Germinal center (tissue), 1 donor: ENCODE measurements at places on chromosomes 12 and 14.

DNA sequence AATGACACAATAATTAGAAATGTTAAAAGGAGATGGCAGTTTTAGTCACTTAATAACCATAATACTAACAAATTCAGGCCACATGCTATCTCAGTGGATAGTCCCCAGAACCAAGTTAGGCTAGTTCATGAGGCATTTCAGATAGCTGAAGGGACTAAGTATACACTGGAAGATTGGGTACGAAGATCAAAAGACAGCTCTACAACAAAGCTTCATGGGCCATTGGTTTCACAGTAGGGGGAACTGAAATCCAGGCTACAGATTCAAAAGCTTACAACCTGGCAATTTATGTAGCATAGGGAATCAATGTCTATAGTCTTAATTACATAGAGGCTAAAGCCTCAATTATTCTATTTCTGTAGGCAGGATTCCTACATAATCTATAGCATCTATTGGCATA is 343.0 kb downstream of the RGS6 start:
- DNase-seq: no peak

DNA sequence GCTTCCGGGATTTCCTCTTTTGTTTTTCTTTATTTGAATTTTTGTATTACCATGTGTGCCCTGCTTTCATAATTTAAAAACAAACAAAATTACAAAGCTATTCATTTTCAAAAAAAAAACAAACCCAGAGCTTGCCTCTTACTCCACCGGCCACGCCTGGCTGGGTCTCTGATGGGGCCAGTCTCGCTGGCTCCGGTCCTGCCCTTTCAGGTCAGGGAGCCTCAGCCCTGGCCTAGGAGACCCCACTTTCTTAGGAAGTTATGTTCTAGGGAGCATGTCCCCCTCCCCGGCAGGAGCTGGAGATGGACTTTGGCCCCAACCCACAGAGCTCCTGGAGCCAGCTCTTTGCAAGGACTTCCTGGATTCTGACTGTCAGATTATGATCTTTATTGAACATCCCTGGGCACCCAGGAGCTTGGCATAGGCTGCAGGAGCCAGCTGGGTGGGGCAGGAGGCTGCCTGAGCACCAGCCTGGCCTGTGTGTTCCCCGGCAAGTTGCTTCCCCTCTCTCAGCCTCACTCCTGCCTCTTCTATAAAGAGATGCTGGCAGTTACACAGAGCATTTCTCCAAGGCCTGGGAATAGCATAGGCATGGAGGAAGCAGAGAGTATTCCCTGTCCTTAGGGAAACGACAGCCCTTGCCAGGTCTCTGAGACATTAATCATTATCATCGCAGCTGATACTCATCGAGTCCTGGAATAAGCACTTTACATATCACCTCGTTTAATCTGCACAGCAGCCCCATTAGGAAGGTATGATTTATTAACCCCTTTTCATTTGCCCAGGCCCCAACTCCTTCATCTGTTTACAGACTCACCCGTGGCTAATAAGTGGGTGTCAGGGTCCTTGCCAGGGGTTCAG is 3.5 kb downstream of the DEGS2 start:
- DNase-seq: no peak

DNA sequence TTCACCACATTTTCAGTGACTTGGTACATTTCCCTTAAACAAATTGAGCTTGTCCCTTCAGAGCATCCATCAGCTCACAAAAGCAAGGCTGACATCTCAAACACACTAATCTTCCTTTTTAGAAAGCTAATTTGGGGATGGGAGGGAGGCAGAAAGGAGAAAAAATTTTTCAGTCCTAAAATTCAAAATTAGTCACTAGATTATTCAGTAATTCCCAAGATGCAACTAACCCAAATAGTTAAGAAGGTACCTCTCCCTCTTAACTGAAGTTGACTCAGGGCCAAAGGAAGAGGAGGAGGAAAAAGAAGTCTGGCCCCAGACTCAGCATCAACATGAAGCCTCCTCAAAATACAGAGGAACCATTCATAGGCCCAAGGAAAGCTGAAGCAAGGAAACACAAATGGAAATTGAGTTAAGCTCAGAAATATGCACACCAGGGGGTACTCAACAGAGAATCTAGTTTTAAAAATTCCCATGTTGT is 21.7 kb downstream of the CBX5 start:
- DNase-seq: no peak

GRCh38 chr12:108833355-108833733 is 24.0 kb downstream of the SSH1 start:
- no peak for DNase-seq

- no peak for DNase-seq
Measured at GRCh38 chr14:92495027-92495426, 18.6 kb upstream of the RIN3 start.

DNA sequence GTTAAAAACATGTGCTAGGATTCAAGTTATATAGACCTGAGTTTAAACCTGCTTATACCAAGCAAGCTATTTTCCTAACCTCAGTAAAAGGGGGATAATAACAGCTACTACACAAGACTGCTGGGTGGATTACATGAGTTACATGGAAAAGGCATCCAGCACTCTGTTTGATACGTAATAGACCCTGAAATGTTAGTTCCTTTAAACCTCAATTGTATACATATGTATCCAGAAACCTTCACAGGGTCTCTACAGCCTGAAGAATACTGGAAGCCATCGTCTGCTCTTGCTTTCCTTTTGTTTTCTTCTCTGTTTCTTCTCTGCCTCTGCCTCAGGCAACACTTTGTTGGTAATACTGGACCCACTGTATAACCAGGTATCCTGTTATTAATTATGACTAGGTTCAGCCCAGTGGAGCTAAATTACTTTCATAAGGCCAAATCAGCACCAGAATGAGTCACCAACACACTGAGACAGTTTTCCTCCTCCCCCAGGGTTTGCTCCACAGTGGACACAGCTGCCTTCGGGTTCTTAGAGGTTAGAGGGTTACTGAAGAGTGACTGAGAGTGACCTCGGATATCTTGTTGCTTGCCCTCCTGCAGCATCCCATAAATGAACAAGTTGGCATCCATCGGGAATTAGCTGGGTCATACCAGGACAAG is 127.1 kb downstream of the CAPZA3 start:
- DNase-seq: no peak

- no peak for DNase-seq
Measured at GRCh38 chr14:32329146-32329545, at the start of gene AKAP6. TSS of gene AKAP6 (plus strand) at chr14:32329298. CDS start at chr14:32433494, 104,196 bp downstream.

- no peak for DNase-seq
Measured at GRCh38 chr12:79217306-79217705, 352.7 kb downstream of the SYT1 start.

DNA sequence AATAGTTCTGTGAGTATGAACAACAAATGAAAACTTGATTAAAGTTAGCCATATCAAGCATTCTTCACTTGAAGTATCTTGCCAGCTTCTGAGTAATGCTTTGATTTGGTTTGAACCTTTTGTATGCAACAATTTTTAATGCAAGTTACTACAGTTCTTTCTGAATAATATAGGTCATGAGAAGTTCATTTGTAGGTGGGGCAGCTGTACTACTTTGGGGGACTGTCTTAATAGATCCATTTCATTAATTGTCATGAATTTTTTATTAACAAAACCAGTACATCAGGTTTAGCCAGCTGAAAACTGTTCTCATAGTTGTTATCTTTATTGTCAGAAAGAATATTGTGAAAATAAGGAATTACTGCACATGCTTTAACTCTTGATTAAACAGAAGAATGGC is 142.7 kb downstream of the FOXA1 start:
- no peak for DNase-seq

- DNase-seq: peak; percentile 79
Measured at GRCh38 chr12:118377884-118378470, 1.6 kb downstream of the SUDS3 start.

GRCh38 chr12:1277905-1278304 is 286.9 kb downstream of the ERC1 start:
- DNase-seq: no peak

DNA sequence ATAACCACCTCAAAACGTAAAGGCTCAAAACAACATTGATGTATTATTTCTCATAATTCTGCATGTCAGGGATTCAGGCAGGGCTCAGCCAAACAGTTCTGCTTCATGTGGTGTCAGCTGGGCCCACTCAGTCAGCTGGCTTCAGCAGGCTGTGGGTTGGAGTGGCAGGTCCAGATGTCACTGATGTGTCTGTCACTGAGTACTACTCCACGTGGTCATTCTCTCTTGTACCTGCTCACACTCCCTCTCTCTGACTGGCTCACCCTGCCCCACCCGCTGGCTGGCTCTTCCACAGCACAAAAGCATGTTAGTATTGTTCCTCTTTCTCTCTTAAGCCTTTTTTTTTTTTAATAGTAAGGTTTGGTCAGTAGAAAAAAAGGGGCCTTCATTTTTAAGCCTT is 182.4 kb downstream of the DICER1 start:
- no peak for DNase-seq

- DNase-seq: no peak
Measured at GRCh38 chr14:79749065-79749464, 462.2 kb downstream of the DIO2 start.

- DNase-seq: no peak
Measured at GRCh38 chr12:105329926-105330282, 587 bp upstream of the C12orf75 start.

DNA sequence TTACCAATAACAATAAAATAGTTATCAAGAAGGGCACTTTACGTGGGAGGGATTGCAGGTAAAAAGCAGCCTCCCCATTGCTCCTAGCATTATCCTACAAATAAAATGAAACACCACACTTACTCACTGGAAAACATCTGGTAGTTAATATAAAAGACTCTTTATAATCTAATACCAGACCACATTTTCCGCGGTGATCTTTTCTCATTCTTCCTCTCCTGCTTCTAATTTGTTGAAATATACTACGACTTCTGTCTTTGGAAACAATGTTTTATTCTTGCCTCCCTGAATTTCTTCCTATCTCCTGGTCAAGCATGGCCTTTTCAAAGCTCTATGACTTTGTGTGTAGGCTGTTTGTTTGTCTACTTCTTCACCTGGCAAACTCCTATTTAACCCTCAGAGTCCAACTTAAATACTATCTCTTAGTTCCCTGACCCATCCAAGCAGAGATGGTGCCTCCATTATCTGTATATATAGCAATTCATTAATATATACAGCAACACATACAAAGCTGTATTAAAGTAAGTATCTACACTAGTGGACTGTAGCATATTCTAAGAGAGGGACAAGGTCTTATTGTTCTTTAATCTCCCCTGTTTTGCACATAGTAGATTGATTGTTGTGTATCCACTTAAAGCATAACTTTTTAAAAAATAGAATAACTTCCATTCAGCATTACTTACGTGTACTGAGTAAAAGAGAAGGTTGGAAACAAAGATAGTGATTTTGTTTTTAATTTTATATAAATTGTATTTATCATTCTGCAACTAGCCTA is 228.3 kb downstream of the CEP128 start:
- no peak for DNase-seq

DNA sequence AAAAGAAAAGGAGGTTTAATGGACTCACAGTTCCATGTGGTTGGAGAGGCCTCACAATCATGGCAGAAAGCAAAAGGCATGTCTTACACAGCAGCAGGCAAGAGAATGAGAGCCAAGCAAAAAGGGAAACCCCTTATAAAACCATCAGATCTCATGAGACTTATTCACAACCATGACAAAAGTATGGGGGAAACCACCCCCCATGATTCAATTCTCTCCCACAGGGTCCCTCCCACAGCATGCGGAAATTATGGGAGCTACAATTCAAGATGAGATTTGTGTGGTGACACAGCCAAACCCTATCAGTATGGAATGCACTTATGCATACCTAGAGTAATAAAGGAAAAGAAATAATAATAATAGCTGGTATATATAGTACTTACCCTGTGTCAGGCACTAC is 4.5 kb upstream of the GLIPR1 start:
- DNase-seq: no peak

DNA sequence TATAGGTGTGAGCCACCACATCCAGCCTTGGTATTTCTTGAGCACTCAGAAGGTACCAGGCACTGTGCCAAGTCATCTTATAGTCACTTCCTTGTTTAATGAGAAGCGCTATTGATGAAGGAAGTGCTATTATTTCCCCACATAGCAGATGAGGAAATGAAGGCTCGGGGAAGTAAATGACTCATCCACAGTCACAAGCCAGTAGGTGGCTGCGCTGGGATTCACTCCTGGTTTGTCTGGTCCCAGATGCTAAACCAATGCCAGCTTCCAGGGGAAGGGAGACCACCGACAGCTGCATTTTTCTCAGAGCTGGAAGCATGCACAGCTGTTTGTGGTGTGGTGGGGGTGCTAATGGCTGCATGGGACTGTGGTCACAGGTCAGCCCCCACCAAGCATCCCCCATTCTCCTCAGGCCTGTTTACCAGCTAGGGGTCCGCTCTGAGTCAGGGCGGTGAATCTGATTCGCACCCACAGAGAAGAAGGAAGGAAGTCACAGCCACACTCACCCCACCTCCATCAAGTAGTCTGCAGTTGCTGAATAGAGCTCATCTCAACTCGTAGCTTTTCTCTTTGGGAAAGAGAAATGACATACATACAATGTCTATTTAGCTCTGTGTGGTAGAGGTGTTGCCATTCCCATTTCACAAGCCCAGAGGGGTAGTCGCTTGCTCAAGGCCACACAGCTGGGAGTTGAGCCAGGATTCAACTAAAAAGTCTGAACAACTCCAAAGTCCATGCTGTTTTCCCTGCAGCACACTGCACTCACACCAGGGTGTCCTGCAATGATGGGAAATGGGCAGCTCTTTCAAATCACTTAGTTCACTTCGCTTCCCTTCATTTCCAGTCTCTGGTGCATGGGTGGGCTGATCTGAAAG is 6.3 kb upstream of the LTBP2 start:
- DNase-seq: peak; percentile 43

DNA sequence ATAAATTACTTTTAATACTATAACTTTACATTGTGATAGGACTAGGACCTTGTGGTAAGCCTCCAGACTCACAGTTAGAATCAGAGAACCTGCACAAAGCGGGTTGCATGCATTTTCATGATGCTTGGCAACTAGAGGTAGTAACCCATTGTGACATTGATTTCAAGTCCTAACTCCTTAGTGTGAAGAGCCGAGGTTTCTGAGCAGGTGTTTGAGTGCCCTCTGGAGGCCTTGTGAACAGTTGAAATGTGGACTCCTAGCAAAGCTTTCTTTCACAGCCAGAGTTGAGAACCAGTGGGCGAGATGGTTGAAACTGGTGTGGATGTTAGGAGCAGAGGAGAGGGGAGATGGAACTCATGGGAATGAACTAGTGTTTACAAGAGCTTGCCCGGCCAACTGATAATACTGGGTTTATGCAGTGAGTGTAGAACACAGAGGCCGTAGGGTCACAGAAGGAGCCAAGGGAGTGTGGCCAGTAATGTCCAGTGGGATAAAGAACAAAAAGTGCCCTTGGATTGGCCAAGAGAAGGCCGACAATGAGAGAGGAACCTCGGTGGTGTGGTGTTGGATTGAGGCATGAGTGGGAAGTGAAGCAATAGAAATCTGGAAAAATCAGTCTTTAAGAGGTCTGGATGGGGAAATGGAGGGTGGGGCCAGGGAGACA is 10.9 kb downstream of the ZNF664 start:
- DNase-seq: peak; percentile 31

DNA sequence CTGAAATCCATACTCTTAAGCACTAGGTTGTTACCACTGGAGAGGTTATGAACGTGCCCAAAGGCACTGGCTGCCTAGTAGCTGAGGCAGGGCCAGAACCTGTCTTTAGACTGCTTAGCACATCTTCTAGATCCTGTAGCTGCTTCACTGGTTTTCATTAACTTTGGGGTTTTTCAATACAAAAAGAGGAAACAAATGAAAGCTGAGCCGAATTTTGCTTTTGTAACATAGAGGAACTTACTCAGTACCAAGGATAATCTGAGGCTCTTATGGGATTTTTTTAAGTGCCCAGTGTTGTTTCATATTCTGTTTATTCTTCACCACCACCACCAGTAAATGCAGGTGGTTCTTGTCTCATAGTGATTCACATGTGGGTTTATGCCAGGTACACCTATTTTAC is 396.1 kb downstream of the RAD51B start:
- peak; percentile 23 for DNase-seq
